Dermis blood vessel endothelial cell (primary cell): ENCODE measurements at places on chromosomes 3 and 15. TPM values are rescaled to one million over a fixed set of nuclear protein-coding genes. Genes with fewer than 3 reads are reported as not detected.

The FRMD4B gene
- total RNA-seq: 112 and 117 TPM in 2 replicates

The GOLGA8R gene
- 0.37 and 1.0 TPM in 2 replicates for total RNA-seq

The RETNLB gene
- total RNA-seq: not detected in 2 replicates

The CHRM5 gene
- 0.17 TPM in 1 of 2 replicates, not detected in the other for total RNA-seq

The WDR53 gene
- total RNA-seq: 7.8 and 8.3 TPM in 2 replicates

The WDR48 gene
- total RNA-seq: 52.3 and 57.3 TPM in 2 replicates
